Stimulated activated CD8-positive, alpha-beta memory T cell treated with anti-CD3 and anti-CD28 coated beads, Interleukin-15, amount 100 ng/mL, for 1 hour (primary cell): ENCODE measurements at places on chromosomes 11 and 22.
A peak's percentile ranks its signal among the peaks of the same experiment; 100 is the strongest.

DNA sequence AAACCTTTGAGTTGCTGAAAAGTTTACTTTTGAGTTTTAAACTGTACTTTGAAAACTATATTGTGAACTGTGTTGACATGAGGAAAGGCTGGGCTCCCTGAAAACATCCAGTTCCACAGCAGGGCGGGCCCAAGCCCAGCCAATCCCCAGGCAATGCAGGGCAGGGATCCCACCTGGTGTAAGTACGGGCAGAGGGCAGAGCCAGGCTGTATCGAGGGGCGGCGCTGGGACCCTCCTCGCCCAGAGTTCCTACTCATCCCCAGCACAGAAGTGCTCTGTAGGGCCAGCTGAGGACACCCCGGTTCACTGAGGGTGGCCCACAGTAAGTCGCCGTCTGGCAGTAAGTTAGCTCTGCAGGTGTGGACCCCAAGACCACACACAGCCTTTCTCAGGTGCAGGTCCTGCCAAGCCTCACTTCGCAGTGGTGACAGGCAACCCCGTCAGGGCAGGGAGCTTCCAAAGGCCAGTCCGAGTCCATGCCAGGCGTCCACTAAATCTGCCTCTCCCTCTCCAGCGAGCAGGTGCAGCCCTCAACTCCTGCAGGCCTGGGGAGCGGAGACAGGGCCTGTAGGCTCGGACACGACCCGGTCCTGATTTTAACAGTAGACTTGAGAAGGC, 6.3 kb downstream of the RASSF7 start:
- no peak for DNase-seq

- no peak for DNase-seq
Measured at GRCh38 chr11:108939135-108939534, 274.3 kb downstream of the DDX10 start.

DNA sequence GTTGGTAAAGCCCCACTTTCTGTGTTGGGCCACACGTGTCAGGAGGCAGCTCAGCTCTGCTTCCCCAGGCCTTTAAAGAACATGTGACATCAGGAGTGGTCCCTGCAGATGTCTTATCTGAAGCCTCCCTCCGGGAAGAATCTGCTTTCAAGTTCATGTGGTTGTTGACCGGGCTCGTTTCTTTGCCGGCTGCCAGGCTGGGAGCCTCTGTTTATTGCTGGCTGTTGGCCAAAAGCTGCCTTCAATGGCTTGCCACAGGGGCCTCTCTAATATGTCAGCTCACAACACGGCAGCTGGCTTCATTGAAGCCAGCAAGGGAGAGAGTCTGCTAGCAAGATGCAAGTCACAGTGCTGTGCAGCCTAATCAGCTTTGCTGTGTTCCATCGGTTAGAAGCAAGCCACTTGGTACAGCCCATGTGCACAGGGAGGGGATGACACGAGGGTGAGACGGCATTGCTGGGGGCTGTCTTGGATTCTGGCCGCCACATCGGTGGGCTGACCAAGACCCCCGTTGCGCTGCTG, 14.6 kb downstream of the MRGPRF start:
- no peak for DNase-seq

DNA sequence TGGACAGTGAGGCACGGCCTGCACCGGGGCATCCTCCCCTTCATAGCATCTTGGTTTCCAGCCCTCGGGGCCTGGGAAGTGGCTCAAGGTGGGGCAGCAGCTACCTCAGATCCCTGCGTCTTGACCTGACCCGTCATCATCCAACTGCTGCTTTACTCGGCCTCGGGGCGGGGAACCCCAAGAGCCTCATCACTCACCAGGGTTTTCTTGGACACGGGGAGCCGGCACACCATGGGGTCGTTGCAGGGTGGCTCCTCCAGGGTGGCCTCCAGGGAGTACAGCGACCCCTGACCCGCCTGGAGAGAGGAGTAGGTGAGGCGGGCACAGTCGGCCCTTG, 651 bp downstream of the CTSF start:
- DNase-seq: no peak

- no peak for DNase-seq
Measured at GRCh38 chr11:67606093-67606491, 644 bp upstream of the NDUFV1 start.

DNA sequence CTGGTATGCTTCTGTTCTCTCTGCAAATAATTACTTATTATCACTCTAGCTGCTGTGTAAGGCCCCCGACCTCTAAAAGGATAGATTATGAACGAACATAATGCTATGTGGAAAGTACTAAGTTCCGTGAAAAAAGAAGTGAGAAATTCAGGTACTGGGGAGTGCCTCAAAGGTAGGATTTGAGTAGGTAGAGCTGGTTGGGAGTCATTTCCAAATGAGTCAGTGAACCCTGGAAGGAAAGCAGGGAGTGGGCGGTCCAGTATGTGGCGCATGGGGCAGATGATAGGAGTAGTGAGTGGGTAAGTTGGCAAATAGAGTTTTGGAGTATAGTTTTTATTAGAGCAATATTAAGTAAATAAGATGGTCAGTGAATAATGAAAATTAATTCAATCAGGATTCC, 2.4 kb downstream of the ZC3H12C start:
- no peak for DNase-seq

GRCh38 chr11:41392596-41392995, 66.9 kb downstream of the LRRC4C start:
- no peak for DNase-seq

GRCh38 chr11:66886671-66887221, 29.9 kb downstream of the LRFN4 start:
- DNase-seq: no peak

GRCh38 chr11:110340436-110340835, 44.0 kb upstream of the RDX start:
- no peak for DNase-seq

DNA sequence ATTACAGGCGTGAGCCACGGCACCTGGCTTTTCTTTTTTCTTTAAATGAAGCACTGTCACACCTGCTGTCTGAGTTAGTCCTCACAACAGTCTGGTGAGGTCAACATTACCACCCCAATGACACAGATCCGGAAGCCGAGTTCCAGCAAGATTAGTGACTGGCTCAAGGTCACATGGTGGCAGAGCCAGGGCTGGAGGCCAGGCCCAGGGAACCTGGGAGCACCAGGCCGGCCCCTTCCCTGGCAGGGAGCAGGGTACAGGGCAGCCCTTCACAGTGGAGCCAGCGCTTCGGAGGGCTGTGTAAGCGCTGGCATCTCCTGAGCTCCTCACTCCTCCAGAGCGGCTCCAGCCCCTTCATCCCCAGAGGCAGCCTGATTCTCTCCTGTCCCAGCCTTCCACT, 118.7 kb downstream of the ST3GAL4 start:
- DNase-seq: no peak

- DNase-seq: no peak
Measured at GRCh38 chr11:30710221-30710620, 124.1 kb upstream of the MPPED2 start.

DNA sequence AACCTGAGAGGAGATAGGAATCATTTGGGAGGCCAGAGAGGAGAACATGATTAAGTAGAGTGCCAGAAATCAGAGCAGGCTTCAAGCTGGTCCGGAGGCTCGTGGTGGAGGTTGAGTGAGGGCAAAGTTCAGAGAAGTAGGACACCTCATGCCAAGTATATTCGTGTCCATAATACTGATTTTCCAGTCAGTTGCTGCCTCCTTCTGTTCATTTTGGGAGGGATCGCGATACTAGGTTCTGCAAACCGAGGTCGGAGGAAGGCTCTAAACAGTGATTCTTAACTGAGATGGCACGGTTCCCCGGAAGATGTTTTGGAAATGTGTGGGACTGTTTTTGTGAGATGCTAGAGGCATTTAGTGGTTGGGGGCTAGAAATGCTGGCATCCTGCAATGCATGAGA, 13.6 kb upstream of the CD3E start:
- no peak for DNase-seq

GRCh38 chr11:10366568-10367331, 61.9 kb downstream of the ADM start:
- DNase-seq: peak; percentile 13

GRCh38 chr11:74694136-74694930, 36.9 kb downstream of the CHRDL2 start:
- no peak for DNase-seq

GRCh38 chr11:47083913-47084312, 92.8 kb downstream of the ARFGAP2 start:
- no peak for DNase-seq

- no peak for DNase-seq
Measured at GRCh38 chr11:113817626-113818025, 38.0 kb downstream of the CLDN25 start.

DNA sequence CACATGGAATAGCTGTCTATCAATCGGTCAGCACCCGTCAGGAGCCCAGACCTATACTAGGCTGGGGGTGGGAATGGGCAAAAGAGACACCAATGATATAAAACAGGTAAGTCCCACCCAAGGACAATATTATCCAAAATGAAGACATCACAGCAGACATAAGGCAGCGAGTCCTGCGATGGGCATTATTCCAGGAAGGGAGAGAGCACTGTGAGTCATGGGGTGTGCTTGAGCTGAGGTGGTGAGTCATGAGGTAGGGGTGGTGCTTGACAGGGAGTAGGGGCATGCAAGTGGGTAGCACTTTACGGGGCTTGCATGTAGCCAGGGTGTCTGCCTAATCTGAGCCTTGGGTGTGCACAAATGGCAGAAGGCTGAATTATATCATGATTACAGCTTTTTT, 605.0 kb upstream of the CADM1 start:
- no peak for DNase-seq

GRCh38 chr11:64373598-64373974, 14.6 kb downstream of the RPS6KA4 start:
- no peak for DNase-seq

- no peak for DNase-seq
Measured at GRCh38 chr11:86932924-86933875, 22.0 kb downstream of the FZD4 start.

- DNase-seq: no peak
Measured at GRCh38 chr11:17745023-17745772, 10.6 kb downstream of the KCNC1 start.

DNA sequence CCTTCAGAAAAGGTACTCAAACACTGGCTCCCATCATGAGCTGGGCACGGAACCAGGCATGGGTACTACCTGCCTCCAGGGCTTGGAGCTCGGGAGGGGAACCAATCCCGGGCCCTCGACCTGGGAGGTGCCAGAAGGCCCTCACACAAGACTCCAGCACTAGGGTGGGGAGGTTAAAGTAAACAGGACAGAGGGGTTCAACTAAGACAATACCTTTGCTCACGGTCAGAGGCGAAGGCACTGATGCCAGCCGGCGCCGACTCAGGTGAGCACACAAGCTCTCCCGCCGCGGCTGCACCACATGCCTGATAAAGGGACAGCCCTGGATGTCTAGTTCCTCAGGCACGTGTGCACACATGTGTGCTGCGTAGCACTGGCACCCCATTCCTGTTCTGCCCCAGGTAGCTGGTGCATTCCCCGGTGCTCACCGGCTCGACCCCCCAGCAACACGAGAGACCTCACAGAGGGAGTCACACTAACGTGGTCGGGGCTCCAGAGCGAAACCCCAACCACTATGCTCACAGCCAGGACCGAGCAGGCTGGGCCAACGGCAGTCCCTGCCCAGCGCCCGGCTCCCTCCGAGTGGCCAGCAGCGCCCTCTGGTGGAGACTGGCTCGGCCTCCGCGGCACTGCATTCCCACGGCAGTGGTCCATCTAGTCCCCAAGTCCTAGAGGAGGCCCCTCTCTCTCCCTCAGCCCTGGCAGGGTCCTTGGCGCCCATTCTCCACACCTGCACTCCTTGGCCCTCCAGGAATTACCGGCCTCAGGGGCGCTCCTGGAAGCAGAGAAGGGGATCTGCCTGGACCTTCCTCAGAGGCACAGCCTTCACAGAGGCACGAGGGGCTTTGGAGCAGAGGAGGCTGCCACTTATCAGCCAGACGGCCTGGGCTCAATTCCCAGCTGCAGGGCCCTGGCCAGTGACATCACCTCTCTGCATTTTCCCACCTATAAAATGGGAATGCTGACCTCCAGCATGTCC, 28.8 kb upstream of the MOB2 start:
- DNase-seq: peak; percentile 55

DNA sequence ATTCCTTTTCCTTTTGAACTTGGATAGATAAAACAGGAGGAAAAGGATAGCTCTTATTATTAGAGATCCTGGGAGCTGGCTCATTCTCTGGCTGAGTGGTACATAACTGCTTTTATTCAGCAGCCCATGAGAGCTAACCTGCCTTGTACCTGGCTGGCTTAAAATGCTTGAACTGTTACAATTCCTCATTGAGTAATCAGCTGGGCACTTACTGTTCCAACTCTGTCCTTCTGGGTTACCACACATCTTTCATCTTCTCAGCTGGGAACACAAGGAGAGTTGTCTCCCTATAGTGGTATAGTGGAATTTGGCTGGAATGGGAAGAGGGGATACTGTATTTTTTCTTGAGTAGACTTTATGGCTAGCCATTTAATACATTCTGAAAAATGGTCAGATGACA, 39.8 kb upstream of the SPTBN2 start:
- DNase-seq: no peak

DNA sequence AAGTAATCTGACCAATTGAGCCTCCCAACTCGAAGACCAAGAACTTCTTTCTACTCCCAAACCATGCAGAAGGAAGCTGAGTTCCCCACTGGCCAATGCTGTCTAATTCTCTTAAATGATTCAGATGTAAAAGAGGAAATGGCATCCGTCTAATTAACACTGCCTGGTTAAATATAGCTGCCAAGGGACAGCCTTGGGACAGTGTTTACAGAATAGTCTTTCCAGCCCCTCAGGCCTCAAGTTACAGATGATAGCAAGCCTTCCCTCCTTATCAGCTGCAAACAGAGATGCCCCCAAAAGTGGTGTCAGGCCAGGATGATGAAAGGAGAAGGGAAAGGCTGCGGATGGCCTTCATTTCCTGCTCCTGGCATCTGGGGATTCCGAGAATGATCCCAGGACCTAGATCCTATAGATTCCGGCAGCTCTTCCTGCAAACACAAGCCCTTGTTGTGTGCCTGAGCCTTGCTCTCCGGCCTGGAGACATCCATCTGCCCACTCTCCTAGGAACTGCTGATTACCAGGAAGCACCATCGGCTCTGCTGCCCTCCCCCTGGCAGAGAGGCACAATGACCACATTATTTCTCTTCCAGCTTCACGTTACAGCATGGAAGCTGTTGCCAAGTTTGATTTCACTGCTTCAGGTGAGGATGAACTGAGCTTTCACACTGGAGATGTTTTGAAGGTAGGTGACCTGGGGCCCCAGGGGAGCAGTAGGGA, 13.5 kb upstream of the TMA7B start:
- DNase-seq: no peak

DNA sequence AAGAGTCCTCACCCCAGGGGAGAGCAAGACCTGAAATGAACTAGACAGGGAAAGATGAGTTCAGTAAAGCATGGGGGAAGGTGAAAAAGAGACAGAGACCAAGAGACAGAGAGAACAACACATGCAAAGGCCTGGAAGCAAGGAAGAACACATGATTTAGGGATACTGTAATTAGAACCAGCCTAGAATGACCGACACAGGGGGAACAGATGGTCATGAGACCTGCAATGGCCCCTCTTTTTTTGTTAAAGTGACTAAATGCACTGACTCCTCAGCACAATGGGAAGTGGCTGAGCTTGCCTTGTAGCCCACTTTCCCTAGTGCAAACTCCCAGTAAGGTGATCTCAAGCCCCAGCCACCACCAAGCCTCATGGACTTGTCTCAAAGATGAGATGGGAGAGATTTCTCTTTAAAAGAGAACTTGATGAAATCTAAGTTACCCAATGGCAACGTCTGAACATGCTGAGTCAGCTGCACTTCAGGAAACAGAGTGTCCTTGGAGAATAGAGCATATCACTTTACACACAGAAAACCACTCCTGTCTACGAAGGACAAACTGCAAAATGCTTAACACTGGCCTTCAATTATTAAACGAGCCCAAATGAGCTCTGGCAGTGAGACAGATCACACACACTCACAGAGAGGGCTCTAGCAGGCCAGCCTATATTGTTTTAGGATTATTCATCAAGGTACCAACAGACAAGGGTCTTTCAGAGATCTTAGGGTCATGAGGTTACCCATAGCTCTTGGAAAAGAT, 91.0 kb downstream of the SERGEF start:
- no peak for DNase-seq
